MCF 10A (cell line): ENCODE measurements at places on chromosomes 7 and 10.

GRCh38 chr7:11207565-11207964 lies 233.9 kb downstream of the PHF14 start:
- DNase-seq: no peak

DNA sequence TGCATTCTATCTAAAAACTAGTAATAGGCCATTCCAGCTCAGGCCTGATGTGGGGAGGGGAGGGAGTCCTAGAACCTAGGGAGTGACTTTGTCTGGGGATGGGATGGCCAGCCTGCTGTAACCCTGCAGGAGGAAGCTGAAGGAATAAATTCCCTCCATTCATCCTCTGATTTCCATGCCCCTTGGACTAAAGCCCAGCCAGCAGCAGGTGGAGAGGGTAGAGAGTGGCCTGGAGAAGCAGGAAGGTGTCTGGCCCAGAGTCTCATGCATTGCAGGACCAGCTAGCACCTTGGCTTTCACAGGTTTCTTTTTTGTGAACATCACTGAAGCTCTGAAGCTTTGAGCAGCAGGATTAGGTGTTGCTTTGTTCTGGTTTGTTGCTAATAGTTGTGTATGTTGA lies 32.8 kb upstream of the CDH23 start:
- DNase-seq: no peak

- peak; percentile 77 for DNase-seq
These were observed 46.7 kb downstream of the CAV1 start for GRCh38 chr7:116571552-116571951.

DNA sequence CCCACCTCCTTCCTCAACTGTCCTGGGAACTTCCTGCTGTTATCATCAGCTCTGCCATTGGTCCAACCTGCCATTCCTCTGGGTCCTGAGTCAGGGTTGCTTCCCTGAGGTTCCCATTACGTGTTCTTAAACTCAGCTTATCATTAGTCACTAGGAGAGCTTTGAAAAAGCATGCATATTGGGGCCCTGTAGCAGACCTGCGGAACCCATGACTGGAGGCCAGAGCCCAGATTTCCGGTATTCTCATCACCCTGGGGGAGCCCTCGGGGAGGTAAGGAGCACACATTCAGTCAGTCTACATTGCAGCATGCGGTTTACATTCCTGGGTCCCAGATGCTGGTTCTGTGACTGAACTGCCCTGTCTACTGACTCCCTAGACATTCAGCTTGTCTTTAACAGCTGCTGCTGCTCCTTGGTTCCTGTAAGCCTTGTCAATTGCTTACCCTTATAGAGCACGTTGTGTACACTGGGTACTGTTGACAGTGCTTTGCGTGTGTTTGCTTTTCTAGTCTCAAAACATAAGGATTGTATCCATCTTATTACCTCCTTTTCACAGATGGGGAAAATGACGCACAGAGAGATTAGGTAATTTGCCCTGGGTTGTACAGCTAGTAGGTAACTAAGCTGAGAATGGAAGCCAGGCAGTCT lies 12.8 kb downstream of the CDHR3 start:
- DNase-seq: no peak

DNA sequence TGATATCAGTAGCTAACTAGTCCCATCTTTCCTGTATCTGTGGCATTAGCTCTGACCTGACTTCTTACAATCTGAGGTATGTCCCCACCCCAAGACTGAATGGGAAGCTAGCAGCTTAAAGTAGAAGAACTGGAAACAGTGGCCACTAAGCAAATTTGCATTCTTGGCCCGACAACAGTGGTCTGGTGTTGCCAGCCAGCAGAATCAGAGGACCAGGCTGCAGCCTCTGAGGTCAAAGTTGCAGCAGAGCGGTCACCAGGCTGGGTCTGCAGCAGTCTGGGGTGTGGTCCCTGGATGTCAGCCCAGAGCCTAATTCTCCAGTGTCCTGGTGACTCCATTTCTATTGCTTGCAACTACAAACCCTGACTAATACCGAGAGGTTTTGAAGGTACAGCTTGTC lies 26.3 kb downstream of the FAM107B start:
- no peak for DNase-seq

- no peak for DNase-seq
These were observed 6.6 kb upstream of the DLX6 start for GRCh38 chr7:96998744-96999143.

DNA sequence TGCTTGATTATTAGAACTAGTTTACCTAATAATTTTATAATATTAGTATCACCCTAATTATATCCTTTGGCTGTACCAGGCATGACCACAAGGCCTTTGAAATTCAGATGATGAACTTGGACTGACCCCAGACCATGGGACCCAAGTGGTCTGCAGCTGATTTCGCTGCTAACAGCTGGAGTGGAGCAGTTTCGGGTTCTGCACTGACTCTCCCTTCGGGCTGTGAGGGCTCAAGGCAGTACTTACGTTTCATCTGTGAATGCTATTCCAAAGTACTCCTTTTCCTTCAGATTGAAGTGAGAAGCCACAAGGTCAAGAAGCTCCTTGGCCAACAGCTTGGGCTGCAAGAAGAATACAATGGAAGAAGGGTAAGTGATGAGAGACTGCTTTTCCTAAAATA lies 223.8 kb downstream of the PRPF18 start:
- no peak for DNase-seq

GRCh38 chr10:78491812-78492211 lies 458.1 kb downstream of the RPS24 start:
- DNase-seq: no peak

DNA sequence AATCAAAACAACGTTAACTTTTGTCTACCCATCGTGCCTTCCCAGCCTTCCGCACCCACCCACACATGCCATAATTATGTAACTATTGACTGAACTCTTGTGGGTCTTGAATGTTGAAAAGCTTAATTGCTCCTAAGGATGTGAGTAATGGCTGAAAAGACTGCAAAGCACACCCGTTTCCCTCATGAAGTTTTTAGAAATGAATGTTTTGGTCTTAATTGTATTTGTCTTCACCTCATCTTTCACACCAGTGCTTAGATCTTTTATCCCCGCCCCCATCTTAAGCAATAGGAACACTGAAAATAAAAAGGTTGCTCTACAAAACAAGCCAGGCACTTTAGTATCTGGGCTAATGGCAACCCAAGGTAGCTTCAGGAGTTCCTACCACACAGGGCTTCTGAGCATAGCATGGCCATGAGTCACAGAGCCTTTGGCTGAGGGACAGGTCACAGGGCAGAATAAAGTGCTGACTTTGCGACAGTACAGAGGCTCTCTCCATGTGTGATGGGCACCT lies 690.5 kb downstream of the PARD3 start:
- DNase-seq: peak; percentile 79

- DNase-seq: peak; percentile 99
These were observed at the start of gene PI4K2A for GRCh38 chr10:97640174-97640867. PI4K2A (plus strand) TSS chr10:97640671; CDS start chr10:97640743, 72 bp downstream.

DNA sequence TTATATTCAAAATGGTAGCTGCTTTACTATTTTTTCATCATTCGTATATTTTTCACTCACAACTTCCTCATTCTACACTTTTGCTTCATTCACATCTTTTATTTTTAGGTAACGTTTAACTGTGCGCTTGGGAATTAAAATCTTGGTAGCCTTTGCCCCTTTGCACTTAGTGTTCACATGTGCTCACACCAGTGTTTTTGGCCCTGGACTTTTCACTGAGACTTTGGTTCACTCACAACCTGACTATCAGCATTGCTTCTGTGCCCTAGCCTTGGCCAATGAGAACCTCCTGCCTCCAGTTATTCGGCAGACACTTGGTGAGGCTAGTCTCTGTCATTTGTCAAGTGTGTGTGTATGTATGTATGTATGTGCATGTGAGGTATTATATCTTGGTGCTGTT lies 596.9 kb downstream of the SORCS1 start:
- no peak for DNase-seq

- no peak for DNase-seq
These were observed 72.4 kb upstream of the KDM7A start for GRCh38 chr7:140249036-140249806.

DNA sequence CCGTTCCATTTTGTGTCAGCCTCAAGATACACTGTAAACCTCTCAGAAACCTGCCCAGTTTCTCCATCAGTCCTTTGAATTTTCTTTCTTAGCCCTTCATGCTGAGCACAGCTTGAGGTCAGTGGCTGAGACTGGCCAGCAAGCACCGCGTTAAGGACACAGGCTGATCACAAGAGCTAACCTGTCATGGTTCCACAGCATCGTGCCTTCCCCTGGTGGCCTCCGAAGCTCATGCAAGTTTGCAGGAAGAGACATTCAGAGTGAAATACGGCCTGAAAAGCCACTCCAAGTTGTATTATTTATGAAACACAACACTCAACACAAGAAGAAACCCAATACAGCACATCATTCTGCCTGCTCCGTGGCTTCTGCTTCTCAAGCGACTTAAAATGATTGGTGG lies 57.0 kb upstream of the PFKP start:
- DNase-seq: no peak

DNA sequence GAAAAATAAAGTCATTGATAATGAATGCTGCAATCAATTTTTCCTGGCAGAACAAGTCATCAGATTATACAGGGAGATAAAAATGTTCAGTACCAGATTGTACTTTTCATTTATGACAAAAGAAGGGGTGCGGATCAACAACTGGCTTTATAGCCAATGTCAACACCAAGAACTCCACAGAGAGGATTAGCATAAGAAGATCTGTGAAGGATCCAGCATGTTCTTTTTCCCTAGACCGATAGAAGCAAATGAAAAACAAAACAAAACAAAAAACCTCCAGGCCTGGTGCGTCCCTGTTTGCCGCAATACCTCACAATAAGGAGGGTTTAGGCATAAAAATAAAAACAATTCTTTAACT lies 34.7 kb upstream of the PRKAR2B start:
- DNase-seq: no peak

DNA sequence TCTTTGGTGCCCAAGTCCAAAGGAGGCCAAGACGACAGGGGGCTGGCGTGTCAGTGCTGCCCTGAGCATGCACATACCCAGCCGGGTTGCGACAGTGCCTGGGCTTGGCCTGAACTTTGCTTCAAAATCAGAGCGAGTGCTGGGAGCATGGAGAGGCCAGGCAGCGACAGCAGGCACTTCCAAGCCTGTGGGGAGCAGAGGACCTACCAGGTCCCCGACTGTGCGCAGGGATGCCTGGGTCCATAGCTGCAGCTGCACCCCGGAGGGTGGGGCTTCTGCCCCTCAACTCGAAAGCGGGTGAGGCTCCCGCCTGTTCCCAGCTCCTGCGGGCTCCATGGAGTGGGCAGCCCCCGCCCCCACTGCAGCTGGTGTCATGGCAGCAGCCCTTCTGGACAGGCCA lies 79.1 kb downstream of the HDAC9 start:
- no peak for DNase-seq

GRCh38 chr7:26656735-26657134 lies 207.7 kb downstream of the SKAP2 start:
- DNase-seq: no peak

DNA sequence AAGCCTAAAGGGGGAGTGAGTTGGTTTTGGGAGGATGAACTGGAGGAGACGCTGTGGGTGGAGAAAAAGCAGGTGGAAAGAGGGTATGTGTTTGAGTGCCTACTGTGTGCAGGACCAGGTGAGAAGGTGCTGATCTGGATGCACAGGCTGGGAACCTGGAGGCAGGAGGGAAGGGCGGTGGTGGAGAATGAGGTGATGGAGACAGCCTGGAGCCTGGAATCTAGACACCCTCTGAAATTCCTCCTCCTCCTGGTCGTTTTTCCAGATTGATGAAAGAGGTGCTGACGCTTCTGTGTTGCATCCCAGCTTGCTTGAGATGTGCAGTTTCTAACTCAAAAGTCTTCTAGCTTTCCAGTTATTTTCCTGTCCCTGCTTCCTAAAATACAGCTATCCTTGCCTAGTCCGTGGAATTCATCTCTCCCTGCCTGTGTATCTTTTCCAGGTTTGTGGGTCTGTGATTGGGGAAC lies 67.5 kb downstream of the LRMDA start:
- DNase-seq: no peak

DNA sequence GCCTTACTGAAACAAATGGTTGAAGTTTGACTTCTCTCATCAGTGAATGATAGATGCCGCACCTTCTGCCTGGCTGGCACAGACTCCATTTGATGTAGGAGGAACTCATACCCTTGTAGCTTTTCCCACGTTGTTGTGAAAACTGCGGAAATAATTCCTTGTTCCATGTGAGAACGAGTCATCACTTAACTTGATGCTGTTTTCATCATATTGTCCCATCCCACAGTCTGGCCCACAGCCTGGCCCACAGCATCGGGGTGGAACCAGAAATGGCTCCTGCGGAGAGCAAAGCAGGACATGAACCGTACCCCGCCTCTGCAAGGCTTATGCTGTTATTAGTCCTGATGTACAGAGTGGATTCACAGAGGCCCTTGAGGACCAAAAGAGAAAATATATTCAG lies 587.0 kb downstream of the SDK1 start:
- peak; percentile 34 for DNase-seq
